ENCODE measurements at places on chromosomes 12 and 14.
A peak's percentile ranks its signal among the peaks of the same experiment; 100 is the strongest.

- DNase-seq, result no peak
These were observed 8.8 kb upstream of the PEX5 start for GRCh38 chr12:7180685-7181084.

DNA sequence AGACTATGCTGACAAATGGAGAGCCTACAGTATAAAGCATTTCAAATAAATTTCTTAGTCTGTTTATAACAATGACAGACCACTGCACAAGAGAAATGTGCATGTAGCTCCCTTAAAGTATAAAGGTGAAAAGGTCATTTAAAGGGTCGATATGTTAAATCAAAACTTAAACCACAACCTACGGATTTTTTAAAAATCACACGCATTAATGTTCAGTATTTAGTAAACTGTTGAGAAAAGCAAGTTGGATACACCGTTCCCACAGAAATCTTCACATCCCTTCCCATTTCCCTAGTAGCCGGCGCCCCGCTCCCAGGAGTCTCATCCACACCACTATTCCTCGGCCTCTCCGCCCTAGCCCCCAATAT, 614 bp downstream of the FKBP3 start:
- DNase-seq, result no peak

GRCh38 chr14:65972891-65973290, 513.3 kb upstream of the CCDC196 start:
- DNase-seq, result no peak

GRCh38 chr12:107359382-107359781, 266.0 kb upstream of the CRY1 start:
- no peak for DNase-seq

GRCh38 chr12:2359725-2360629, 307.2 kb downstream of the CACNA1C start:
- DNase-seq, result no peak

GRCh38 chr12:79250186-79250585, 385.6 kb downstream of the SYT1 start:
- DNase-seq, result no peak

GRCh38 chr12:3032770-3033538, 44.2 kb upstream of the TSPAN9 start:
- DNase-seq, result no peak

DNA sequence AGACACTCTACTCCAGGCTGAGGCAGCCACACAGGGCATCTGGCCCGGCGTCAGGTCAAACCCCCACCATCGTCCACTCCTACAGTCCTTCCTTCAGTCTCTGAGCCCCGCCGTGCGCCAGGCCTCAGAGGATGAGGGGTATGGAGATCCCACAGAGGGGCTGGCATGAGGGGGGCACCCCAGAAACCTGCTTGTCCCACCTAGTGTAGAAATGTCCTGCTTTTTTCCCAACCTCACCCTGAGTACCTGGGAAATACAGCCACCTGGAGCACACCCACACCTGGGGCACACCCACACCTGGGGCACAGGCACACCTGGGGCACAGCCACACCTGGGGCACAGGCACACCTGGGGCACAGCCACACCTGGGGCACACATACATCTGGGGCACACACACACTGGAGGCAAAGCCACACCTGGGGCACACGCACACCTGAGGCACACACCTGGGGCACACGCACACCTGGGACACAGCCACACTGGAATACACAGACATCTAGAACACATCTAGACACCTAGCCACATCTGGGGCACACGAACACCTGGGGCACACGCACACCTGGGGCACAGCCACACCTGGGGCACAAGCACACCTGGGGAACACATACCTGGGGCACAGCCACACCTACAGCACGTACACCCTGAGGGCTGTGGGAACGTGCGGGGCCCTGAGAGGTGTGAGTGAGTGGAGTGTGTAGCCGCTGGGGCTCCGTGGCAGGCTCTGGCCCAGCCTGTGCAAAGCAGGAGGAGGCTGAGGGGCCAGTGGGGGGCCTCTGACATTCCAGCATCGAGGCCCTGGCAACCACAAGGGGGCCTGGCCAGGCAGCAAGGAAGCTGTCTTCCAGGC, 18.4 kb downstream of the AKT1 start:
- no peak for DNase-seq

- DNase-seq, result no peak
These were observed 162.6 kb downstream of the PPFIA2 start for GRCh38 chr12:81596558-81596957.

- no peak for DNase-seq
These were observed 49.5 kb downstream of the BEGAIN start for GRCh38 chr14:100537446-100538350.

DNA sequence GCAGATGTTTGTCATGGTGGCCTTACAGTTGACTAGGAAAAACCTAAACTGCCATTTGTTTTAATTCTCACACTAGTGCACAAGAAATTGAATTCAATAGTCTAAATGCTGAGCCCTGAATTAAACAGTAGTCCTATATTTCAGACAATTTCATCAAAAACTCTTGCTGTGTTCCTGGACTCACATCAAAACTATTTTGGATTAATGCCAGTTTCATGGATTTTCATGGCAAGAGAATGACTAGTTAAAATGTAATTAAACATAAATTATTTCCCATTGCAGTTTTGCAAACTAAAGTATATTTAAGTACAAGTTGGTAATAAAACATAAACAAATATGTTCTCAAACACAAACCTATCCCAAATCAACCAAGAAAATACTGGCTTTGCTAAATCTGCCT, 468.0 kb upstream of the PRICKLE1 start:
- DNase-seq, result no peak

GRCh38 chr12:117334855-117335587, 26.4 kb downstream of the NOS1 start:
- no peak for DNase-seq

DNA sequence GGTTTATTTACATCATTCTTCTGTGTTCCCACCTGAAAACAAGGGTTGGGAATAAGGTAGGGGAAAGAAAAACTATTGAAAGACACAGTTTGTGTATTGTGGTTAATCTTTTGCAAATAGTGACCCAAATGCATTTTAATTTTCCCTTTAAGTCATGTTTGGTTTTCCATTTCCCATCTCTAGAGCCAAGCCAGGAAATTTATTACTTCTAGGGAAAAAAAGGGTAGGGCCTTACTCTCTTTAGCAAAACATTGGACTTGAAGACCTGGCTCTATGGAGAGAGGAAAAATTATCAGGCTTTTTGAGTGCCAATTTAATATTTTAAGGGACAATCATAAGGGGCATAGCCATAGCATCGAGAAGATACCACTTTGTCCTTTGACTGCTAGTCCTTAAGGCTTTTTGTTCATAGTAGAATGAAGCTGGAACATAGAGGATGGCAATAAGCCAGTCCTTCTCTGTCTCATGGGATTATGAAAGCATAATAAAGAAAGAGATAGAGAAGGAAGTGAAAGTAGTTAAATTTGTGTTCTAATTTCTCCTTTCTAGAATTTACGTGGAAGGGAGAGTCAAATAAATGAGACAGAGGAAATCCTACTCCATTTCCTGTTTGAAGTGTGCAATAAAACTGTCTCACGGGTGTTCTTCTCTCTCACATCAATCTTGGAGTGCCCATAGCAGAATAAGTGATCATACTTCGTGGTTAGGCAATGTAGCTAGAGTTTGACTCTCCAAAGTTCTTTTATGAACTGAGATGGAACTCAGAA, 50.9 kb upstream of the PPFIA2 start:
- no peak for DNase-seq

- no peak for DNase-seq
These were observed 42.6 kb downstream of the SH2B3 start for GRCh38 chr12:111448266-111448830.

DNA sequence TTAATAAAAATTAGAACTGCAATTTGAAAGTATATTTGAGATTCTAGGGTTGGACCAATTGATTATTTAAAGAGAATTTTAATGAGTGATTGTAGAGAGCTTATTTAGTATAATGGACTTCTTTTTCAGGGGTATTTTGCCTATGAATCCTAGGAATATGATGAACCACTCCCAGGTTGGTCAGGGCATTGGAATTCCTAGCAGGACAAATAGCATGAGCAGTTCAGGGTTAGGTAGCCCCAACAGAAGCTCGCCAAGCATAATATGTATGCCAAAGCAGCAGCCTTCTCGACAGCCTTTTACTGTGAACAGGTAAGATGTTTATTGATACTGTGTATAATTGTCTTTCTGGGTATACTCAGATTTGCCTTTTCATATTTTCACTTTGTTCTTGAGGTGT, 35.9 kb upstream of the KCNMB4 start:
- no peak for DNase-seq

DNA sequence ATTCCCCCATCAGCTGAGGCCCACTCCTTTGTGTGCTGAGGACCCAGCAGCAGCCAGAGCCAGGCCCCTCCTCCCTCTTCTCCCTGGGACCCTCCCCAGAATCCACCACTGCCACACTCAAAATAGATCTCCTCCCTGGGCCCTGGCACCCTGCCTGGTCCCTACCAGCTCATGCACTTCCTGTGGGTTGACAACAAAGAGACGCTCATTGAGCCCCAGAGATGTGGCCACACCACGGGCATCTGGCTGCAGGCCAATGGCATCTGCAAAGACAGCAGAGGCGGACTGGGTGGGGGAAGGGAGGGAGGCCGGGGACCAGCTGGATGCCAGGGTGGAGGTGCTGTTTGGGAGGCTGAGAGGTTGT, 16.0 kb upstream of the ENDOU start:
- DNase-seq, result peak; percentile 27

DNA sequence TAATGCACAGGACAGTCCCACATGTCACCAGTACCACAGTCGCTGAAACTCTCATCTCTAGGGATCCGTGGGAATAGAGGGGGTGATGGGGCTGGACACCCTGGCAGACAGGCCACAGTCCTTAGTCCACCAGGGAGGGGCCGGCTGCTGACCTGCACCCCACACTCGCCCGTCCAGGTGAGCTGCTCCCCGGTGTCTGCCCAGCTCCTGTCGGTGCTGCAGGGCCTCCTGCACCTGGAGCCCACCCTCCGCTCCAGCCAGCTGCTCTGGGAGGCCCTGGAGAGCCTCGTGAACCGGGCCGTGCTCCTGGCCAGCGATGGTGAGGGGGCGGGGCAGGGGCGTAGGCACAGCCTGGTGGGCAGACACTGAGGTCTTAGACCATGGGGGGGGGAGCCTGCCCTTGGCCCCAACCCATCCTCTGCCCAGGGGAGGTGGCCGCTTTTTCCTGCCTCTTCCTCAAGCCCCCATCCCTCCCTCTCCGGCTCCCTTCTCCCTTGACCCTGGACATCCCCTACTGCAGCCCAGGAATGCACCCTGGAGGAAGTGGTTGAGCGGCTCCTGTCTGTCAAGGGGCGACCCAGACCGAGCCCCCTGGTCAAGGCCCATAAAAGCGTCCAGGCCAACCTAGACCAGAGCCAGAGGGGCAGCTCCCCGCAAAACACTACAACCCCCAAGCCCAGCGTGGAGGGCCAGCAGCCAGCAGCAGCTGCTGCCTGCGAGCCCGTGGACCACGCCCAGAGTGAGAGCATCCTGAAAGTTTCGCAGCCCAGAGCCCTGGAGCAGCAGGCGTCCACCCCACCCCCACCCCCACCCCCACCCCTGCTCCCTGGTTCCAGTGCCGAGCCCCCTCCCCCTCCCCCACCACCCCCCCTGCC, 17.1 kb upstream of the ADSS1 start:
- DNase-seq, result no peak

DNA sequence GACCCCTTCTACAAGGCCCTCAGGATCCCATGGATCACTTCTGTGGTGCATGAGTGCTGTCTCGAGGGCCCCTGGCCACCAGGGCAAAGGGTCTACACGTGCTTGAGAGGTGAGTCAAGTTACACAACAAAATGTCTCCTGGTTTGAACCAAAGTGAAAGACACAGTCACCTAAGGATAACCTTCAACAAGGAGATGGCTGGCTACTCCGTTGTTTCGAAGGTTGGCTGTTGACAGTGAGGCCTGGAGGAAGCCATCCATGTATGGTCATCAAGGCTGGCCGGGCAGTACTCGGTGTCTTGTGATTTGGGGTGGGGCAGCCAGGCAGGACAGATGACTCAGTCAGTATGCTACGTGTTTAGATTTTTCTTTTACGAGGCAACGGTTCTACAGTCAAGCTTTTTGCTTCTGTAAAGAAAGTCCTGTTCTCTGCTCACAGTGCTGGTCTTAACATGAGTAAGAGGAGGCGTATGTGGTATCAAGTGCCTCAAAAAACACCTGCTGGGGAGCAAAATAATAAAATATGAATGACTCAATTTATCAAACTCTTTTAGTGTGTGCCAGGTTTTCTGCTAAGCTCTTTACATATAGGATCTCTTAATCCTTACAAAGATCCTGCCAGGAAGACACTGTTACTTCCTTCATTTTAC, 18.0 kb upstream of the NT5DC3 start:
- no peak for DNase-seq

DNA sequence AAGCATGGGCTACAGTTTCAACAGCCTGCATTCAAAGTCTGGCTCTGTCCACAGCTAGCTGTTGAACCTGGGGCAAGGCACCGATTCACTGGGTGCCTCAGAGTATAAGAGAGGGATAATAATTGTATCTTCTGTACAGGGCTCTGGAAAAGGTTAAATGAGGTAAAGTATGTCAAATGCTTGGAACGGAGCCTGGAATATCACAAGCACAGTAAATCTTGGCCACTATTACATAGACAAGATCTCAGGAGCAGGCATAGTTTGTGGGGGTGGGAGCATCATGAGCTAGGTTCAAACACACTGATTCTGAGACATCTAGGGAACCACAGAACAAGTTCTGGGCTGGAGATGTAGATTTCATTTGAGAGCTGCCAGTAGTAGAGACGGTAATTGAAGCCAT, 203.7 kb upstream of the NUDT4 start:
- no peak for DNase-seq

Data from stimulated activated CD8-positive, alpha-beta memory T cell treated with anti-CD3 and anti-CD28 coated beads, Interleukin-2, amount 100 ng/mL, for 48 hours (primary cell).